ENCODE measurements at places on chromosomes 7 and 10.
A peak's percentile ranks its signal among the peaks of the same experiment; 100 is the strongest.

DNA sequence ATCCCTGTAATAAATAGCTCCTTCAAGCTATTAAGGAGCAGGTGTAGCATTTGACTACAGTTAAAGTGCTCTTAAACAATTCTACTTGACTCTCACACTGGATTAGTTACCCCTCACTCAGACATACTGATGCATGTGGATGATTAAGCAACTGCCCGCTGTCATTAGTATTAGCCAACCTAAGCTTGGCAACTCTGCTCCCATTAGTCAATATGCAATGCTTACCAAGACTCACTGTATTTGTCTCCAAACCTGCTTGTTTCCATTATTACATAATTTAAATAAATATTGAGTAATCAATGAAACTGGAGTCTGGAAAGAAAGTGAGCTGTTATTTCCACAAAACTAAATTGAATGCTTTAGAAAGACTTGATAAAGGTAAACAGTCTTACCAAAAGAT is 144.0 kb upstream of the ASAH2 start:
- no peak for DNase-seq

GRCh38 chr7:74033372-74034311 is 5.7 kb downstream of the ELN start:
- no peak for DNase-seq

- no peak for DNase-seq
Measured at GRCh38 chr7:104175361-104175984, 32.3 kb downstream of the ORC5 start.

- peak; percentile 10 for DNase-seq
Measured at GRCh38 chr7:30330134-30331111, 46.0 kb downstream of the ZNRF2 start.

DNA sequence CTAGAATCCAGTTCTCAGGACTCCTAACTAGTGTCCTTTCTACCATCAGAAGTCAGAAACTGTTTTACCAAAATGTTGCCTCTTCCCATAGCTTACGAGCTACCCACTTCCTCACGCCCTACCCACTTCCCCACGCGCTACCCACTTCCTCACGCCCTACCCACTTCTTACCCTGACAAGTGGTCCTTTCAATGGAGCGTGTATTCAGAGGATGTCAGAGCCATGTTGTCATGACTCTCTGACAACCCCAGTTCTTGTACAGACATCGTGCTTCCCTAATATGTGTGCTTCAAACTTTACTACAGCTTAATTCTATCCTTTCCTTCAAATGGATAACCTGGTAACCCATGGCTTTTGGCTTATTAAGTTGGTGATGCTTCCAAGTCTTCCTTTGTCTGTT is 84.8 kb upstream of the PHF14 start:
- DNase-seq, result no peak

GRCh38 chr10:98920360-98920759 is 315.3 kb downstream of the HPSE2 start:
- DNase-seq, result no peak

GRCh38 chr10:127952575-127952869 is 45.6 kb downstream of the PTPRE start:
- DNase-seq, result no peak

DNA sequence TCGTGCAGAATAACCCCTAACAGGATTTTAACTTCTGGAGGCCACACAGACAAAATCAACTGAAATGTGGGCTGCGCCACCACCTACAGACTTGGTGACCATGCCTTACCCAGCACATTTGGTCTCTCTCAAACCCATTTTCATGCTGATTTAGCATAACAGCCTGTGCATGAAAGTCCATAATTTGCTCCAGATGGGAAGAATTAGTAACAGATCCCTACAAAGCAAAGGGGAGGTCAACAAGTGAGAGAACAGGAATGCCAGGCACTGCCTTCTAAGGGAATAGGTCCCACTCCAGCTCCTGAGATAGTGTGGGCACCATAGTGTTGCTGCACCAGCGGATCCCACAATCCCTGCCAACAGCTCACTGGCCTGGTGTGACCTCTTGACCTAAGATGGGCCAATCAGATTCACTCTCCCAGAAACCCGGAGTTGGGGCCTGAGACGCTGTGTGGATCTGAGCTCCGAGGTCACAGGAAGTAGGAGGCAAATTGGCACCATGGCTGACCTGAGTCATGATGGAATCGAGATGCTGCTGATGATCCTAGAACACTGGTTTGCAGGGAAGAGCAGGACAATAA is 32.4 kb downstream of the SLIT1 start:
- no peak for DNase-seq

DNA sequence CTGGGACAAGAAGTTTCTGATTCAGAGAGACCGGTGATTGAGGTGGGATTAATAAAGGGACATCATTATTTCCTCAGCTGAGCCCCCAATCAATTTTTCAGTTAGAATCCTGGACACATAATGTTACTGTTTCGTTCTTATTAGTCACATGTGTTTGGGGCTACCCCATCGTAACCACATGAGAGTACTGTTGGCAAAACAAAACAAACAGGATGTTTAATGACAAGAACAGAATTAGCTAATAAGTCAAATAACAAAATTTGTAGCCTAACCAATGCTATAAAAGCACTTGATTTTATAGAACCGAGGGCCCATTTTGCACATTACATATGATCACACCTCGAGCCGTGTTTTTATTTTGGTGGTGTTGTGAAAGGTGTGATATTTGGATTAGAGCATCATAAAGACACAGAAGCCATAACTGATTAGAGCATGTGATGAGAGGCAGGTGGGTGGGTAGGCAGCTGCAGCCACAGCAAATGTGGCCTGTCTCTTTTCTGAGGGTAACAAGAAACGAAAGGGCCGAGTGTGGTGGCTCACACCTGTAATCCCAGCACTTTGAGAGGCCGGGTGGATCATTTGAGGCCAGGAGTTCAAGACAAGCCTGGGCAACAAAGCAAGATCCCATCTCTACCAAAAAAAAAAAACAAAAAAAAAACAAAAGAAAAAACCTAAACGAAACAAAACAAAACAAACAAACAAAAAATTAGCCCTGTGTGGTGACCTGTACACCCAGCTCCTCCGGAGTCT is 1.8 kb upstream of the VWC2 start:
- no peak for DNase-seq

DNA sequence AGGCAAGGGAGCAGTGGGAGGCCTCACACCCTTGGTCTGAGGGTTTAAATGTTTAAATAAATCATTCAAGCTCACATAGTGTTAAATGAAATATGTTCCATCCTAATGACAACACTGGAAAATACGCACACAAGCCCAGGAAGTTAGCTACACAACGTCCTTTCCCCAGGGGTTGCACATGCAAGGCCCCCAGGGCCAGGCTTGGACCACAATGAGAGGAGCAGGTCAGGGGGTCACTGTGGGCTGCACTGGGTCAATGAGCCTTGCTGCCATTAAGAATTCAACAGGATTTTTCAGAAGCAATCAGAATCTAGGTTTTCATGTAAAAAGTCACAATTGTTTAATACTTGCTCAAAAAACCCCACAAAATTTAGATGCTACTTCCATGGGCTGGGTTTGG is 64.9 kb upstream of the ADCY1 start:
- no peak for DNase-seq

GRCh38 chr7:517774-518629 is 1.6 kb downstream of the PDGFA start:
- DNase-seq, result no peak

DNA sequence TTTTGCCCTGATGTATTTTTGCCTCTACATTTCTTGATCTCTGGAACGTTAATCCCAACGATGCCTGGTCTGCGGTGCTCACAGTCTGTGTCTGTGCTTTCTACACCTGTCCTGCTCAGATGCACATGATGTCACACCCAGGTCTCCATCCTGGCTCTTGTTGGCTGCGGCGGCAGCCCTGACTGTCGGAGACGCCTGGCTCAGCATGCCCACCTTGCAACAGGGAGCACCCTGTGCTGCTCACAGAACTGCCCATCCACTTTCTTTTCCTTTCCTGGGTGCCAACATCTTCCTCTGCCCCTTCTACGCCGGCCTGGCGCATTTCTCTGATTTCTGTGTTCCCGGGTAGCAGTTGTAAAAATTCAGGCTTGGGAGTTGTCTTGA is 106.2 kb downstream of the CUX1 start:
- no peak for DNase-seq

GRCh38 chr7:155568842-155569494 is 22.6 kb upstream of the CNPY1 start:
- DNase-seq, result no peak

DNA sequence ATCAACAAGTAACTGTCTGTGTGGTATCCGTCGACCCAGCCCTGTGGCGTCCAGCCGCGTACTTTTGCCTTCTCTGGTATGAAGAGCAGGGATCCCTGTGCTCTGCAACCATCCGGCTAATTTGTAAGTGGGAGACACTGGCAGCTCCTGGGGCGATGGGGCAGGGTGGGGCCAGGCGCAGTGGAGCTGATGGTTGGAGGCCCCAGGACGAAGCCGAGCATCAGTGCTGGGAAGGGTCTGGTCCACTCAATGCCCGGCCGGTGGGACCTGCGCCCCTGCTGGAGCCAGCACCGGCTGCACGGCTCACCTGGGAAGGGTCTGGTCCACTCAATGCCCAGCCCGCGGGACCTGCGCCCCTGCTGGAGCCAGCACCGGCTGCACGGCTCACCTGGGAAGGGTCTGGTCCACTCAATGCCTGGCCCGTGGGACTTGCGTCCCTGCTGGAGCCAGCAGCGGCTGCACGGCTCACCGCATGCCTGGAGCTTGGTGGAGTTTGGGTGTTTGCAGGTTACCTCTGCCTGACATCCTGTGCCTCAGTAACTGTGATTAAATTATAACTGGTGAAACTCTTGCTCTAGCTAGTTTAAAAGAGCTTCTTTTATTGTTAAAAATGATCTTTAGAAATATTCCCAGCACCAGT is 96.1 kb downstream of the NKX6-2 start:
- no peak for DNase-seq

DNA sequence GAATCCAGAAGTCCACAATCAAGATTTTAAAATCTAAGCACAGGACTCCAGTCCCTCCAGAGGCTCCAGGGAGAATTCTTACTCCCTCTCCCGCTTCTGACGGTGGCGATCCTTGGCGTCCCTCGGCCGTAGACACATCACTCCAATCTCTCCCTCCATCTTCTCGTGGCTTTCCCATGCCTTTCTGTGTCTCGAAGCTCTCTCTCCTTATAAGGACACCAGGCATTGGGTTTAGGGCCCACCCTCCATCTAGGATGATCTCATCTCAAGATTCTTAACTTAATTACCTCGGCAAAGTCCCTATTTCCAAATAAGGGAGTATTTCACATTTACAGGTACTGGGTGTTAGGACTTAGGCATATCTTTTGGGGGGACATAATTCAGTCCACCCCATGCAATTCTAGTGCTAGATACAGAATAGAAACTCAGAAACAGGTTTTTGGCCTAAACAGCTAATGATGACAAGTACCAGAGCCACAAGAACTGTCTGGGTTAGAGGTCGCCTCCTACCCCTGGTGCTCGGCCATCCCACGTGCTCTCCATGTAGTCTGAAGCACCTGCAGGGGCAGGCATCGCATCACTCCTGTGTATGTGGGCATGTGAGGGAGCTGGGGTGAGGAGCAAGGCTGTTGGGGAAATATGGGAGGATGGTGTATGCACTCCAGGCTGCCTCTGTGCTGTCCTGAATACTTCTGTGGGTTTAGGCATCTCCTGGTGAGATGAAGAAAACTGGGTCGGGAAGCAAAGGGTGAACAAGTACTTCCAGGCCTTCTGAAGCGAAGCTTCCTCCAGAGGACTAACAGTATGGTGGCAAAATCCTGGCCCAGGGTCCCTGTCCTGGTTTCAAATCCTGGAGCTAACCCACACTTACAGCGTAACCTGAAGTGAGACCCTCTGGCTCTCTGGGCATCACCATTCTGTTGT is 298.3 kb upstream of the ZMIZ1 start:
- DNase-seq, result no peak

- no peak for DNase-seq
Measured at GRCh38 chr10:121600611-121601010, 2.4 kb upstream of the FGFR2 start.

- DNase-seq, result no peak
Measured at GRCh38 chr7:99459087-99459486, 6.9 kb downstream of the ATP5MF start.

DNA sequence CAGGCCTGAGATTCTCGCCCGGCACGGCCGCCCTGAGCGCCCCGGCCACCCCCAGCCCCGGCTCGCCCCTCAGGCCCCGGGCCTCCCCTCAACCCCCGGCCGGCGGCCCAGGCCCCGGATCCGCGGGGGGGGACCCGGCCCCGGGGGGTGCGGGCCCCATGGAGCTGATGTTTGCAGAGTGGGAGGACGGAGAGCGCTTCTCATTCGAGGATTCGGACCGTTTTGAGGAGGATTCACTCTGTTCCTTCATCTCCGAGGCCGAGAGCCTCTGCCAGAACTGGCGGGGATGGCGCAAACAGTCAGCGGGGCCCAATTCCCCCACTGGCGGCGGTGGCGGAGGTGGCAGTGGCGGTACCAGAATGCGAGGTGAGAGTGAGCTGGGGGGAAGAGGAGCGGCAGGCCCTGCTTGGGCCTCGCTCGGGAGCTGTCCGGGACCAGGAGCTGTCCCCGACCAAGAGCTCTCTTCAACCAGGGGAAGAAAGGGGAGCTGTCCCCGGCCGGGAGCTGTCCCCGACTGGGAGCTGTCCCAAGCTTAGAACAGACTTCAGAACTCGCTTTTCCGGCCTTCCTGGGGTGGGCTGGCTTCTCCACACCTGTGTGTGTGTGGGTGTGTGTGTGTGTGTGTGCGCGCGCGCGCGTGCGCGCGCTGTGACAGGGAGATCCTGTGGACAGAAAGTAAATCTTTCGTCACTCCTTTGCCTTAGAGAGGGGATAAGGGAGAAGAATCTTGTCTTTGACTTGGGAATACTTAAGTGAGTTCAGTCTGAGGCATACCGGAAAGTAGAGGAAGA is 510 bp downstream of the ZSWIM8 start:
- DNase-seq, result peak; percentile 32

- DNase-seq, result no peak
Measured at GRCh38 chr10:33869028-33869427, 534.6 kb upstream of the NRP1 start.

GRCh38 chr10:33005322-33006301 is 47.6 kb upstream of the ITGB1 start:
- no peak for DNase-seq

DNA sequence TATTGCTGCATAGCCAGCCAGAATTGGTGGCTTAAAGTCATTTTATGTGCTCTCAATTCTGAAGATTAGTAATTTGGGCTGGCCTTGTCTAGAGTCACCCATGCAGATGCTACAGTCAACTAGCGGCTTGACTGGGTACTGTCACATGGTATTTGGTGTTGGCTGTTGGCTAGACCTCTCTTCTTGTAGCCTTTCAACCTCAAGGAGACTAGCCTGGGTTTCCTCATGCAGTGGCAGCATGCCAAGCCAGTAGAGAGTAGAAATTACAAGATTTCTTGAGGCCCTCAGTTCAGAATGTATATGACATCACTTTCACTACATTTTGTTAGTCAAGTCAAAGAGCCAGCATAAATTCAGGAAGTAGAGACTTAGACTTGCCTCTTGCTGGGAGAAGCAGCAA is 3.7 kb upstream of the ZNF800 start:
- DNase-seq, result no peak

GRCh38 chr10:125343118-125343925 is 183.0 kb upstream of the CTBP2 start:
- DNase-seq, result no peak
